Pancreas (tissue), 10 donors: ENCODE measurements at places on chromosomes 1 and 21. TPM values are rescaled to one million over a fixed set of nuclear protein-coding genes. Genes with fewer than 3 reads are reported as not detected.

GRCh38 chr1:30919025-30919881 lies 10.7 kb upstream of the SDC3 start:
- no peak for DNase-seq

GRCh38 chr1:81715391-81715790 lies 85.3 kb upstream of the ADGRL2 start:
- no peak for DNase-seq

DNA sequence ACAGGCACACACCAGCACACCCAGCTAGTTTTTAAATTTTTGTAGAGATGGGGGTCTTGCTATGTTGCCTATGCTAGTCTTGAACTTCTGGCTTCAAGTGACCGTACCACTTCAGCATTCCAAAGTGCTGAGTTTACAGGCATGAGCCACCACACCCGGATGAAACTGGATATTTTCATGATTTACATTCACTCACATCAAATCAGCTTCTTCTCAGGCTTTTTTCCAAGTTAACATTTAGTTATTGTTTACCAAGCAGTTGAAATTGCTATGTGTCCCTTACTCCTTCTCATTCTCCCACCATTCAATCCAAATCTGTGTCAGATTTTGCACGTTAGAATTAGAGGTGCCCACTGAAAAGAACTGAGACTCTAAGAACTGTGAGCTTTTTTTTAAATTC lies 18.4 kb downstream of the RIT1 start:
- DNase-seq, result no peak

DNA sequence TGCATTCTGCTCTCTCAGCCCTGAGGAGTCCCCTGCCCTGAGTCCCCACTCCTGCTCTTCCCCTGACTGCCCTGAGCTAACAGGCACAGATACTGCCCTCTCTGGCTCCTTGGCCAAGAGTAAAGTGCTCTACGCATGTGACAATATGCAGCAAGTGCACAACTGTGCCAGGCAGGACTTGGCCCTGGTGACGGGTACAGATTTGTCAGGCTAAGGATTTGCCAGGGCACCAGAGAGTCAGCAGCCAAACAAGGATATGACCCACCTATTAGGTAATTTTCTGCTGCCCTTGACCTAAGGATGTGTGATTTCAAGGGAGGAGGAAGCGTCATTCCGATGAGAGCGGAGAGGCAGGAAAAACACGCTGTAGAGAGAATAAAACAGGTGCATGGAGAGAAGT lies 339.0 kb downstream of the PTPRU start:
- DNase-seq, result no peak

- no peak for DNase-seq
Observed at GRCh38 chr21:33696465-33696864, 54.2 kb downstream of the ITSN1 start.

DNA sequence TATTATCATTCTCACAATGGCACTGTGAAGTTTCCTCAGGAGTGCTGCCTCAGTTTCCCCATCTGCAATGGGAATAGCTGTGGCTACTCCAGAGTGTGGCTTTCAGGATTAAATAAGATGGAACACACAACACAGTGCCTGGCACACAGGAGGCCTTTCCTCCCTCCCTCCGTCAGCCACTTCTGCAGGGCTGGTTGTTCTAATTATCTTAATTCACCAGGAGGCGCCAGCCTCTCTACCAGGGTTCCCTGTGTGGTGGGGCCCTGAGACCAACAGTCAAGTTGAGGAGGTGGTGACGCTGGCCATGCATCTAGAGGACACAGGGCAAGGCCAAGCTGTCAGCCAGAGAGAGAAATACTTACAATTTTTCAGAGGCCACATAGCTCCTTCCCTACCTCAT lies 6.3 kb upstream of the FOXO6 start:
- DNase-seq, result peak; percentile 8

DNA sequence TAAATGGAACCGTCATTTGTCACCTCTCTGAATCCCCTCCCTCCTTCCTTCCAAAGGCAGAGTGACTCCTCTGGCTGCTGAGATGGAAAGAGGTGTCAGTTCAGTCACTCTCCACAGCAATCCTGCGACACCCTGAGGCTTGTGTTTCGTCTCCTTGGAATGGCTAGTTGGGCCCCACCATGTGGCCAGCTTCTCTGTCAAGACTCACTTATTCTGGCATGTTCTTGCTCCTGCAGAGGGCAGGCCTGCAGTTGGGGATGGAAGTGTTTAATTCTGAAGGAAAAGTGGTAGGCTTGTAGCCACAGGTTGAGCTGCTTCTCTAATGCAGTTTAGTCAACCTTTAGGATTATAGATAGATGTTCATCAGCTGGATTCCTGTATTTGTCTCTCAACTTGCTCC lies 149.6 kb downstream of the LMO4 start:
- DNase-seq, result no peak

DNA sequence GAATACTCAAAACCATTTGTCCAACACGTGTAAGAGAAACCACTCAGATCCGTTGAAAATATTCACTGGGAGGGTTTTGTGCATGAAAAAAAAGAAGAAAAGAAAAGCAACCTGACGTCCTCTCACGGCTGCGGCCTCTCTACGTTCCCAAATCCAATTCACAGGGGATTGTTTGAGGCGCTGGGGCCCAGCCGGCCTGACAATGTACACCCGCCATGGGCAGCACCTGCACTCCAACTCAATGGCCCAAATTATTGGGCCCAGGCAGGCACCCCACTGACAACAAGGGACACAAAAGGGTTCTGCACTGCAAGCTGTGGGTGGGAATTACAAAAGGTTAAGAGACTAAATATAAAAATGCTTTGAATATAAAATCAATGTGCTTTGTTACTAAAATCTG lies 41.5 kb downstream of the MORN1 start:
- no peak for DNase-seq

DNA sequence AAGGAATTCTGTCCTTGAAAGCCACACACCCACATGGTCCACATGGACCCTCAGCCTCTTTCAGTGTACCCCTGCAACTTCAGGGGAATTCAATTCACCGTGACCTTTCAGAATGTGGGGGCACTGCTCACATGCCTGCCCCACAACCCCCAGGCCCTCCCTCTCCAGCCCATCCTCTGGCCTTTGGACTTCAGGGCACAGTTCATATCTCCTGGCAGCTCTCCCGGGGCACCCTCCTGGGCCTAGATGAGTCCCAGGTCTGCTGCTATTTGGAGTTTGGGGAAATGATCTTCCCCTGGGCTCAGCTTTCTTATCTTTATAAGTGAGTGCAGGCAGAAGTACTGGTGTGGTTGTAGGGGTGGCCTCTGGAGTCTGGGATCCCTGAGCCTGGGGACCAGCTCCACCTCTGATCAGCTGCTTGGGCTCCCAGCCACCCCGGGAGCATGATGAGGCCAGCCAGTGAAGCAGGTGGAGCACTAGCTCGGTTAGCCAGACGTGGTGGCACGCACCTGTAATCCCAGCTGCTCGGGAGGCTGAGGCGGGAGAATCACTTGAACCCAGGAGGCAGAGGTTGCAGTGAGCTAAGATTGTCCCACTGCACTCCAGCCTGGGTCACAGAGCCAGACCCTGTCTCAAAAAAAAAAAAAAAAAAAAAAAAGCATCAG lies 15.8 kb downstream of the C1orf167 start:
- DNase-seq, result no peak

GRCh38 chr1:162110910-162111309 lies 41.4 kb downstream of the NOS1AP start:
- no peak for DNase-seq

DNA sequence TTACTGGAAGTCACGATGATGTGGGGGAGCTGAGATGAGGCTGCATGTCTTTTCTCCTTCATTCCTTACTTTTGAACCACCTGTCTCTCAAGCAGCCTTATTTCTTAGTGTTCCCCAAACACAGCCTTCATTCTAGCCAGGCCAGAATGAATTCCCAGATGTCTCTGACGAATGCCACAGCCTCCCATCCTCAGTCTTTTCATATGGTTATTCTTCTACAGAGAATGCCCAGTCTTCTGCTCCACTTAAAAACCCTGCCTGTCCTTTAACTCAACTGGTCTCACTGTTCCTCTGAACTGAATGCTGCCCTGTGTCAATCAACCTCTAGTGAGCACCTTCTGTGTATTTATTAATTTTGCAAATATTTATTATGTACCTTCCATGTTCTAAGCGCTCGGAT lies 156.2 kb downstream of the PLA2G4A start:
- DNase-seq, result no peak

DNA sequence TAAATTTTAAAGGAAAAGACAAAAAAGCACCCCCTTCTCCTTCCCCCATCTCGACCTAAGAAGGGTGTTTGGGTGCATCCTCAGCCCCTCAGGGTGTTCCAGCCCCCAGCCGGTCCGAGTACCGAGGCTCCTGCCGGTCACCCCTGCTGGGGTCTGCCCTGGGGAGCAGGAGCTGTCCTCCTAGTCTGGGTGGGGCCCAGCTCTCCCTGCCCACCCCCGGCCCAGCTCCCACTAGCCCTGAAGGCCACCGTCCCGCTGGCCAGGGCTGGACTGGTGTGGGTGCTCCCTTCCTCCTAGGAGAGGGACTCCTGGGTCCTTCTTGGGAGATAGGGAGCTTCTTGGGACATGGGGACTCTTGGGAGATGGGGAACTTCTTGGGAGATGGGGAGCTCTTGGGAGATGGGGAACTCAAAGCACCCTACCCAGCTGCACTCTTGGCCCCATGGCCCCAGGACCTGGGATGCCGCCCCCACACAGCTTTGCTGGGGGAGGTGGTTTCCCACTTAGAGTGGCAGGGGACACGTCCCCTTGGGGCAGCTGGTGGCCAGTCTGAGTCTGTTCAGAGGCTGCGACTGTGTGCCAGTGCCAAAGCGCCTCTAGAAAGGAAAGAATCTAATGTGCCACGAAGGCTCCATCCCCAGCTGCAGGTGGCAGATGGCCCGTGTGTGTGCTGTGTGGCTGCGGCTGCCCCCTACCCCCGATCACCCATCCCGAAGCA lies 44.5 kb downstream of the MORN1 start:
- peak; percentile 40 for DNase-seq

GRCh38 chr1:62064829-62065407 lies 129.7 kb upstream of the L1TD1 start:
- DNase-seq, result no peak

DNA sequence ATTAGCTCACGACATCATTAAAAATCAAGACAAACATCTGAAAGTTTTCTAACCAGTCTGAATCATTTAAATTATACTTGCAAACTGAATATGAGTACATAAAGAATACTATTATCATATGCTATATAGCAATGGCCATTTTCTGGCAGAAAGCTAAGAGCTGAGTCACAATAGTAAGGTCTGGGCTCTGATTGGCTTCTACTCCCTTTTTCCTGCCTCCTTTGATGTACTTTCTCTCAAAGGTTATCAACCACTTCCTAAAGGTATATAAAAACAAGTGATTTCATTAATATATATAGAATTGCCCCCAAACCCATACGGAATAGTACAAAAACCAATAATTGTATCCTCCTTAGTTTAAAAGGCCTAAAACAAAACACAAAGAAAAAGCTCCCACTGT lies 7.0 kb downstream of the KCNA3 start:
- DNase-seq, result no peak

The C1orf94 gene
- not detected for total RNA-seq

The PLEKHN1 gene
- 0.38 TPM for total RNA-seq

The CDK11B gene
- 11.1 TPM for total RNA-seq

The LRRN2 gene
- total RNA-seq, result 3.7 TPM

The BATF3 gene
- total RNA-seq, result 1.8 TPM

The PFDN2 gene
- total RNA-seq, result 17.9 TPM

The SPRR2B gene
- not detected for total RNA-seq
